Stimulated activated CD4-positive, alpha-beta T cell treated with anti-CD3 and anti-CD28 coated beads, Interleukin-15, amount 100 ng/mL, for 1 hour (primary cell): ENCODE measurements at places on chromosomes 2 and 18.

- no peak for DNase-seq
Measured at GRCh38 chr2:148802448-148803220, 72.4 kb upstream of the KIF5C start.

DNA sequence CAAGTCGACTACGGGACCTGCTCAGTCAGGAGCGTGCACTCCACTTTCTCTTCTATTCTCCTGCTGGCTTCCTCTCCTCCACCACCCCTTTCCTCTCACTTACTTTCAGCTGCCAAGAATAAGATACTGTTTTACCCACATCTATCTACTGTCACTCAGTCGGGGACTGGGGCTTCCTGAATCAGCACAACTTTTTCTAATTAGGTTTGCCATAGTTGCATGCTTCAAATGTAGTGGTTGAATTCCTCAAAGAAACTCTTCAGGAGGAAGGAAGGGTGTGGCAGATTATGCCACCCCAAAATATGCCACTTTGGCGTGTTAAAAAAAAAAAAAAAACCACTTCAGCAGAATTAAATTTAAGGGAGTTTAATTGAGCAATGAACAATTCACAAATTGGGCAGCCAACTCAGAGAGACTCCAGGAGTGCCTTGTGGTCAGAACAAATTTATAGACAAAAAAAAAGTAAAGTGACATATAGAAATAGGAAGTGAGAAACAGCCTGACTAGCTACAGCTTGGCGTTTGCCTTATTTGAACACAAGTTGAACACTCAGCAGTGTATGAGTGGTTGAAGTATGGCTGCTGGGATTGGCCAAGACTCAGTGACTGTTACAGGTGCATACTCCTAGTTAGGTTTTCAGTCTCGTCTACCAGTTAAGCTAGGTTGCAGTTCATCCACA is 32.5 kb upstream of the RMDN2 start:
- no peak for DNase-seq

GRCh38 chr2:46866770-46867246 is 48.8 kb downstream of the MCFD2 start:
- DNase-seq = no peak

DNA sequence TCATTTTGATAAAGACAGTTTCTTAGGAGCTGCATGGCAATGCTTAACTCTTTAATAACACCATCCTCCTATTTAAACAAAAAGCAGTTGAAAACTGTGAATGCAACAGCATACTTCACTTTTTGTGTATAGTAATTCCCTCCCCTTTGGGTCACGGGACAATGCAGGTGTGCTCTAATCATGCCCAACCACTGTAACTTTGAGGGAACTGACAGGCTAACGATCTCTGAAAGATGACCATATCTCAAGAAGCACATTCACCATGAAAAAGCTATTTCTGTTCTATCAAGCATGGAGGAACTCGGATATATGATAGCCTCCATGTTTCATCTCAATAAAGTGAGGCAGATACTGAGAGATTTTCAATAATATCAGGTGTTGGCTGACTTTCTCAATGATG is 81.1 kb upstream of the CD226 start:
- no peak for DNase-seq

DNA sequence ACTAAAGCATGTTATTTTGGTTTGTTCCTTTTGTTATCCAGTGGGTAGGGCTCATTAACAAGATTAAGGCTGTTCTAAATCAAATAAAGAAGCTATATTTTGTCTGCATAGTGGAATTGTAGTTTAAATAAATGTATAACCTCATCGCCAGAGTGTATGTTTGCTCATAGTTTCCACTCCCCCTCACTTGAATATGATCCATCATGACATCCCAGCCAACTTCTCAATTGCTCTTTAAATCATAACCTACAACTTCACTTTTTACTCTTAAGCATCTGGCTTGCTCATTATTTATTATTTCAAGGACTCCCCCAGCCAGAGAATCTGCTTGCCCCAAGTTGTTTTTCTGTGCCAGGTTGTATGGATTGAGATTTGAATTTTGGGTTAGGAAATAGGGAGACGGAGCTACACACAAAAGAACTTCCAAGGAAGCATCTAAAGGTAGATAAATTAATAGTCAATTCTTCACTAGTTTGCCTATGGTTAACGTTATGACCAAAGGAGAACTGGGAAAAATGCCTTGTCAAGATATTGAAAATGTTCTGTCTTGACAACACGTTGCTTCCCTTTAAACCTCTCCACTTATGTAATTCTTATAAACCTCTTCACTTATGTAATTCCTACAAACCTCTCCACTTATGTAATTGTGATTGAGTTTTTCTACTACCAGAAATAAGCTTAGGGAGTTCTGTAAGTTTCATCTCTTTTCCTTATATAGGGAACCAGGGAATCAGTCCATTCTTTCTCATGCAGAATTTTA is 55.4 kb upstream of the UPP2 start:
- DNase-seq = no peak

DNA sequence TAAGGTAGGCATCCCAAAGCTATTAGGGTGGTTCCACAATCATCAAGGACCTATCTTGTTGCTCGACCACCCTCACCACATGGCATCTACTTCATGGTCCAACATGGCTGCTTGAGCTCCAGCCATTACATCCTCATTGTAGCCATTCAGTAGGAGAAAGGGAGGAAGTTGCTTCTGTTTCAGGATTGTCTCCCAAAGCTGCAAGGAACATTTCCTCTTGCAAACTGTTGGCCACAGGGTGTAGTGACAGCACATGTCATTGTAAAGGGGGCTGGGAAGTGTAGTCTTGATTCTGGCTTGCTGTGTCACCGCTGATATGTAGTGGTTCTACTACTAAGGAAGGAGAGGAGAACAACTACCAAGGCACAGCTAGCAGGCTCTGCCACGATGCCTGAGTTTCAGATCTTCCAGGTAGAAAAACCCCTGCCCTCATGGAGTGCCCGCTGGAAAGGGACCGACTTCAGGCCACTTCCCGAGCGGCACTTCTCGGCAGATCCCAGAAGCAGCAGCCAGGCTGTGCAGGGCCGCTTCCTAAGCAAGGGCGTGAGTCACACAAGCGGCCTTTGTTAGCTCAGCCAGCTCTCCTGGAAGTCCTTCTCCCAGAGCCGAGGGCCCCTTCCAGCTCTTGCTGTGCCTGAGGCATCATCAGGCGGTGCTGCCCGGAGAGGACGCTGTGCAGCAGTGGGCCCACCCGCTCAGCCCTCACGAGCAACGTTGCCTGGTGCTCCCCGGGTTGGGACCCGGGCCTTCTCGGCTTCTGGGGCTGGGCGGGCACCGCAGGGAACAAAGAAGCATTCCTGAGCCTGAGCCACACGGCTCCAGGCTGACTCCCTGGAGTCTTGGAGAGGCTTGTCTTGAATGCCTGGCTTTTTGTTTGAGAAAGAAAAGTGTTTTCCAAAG is 58.2 kb downstream of the HS6ST1 start:
- no peak for DNase-seq

GRCh38 chr18:28715206-28715605 is 538.3 kb upstream of the CDH2 start:
- DNase-seq = no peak

DNA sequence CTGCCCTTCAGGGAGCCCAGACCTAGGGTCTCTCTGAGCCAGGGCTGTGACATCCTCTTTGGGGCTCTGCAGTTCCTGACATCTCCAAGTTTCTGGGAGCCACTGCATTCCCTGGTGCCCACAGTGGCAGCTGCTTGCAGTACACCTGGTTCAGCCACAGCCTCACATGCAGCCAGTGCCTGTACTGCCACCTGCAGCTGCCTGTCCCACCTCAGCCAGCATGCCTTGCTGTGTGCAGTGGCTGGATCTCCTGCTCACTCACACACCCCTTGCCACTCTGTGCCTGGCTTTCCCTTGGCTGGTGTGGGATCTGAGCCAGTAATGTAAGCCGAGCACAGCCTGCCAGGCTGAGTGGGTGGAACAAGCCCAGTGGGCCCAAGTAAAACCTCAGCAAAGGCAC is 1288.7 kb downstream of the CNTNAP5 start:
- no peak for DNase-seq

DNA sequence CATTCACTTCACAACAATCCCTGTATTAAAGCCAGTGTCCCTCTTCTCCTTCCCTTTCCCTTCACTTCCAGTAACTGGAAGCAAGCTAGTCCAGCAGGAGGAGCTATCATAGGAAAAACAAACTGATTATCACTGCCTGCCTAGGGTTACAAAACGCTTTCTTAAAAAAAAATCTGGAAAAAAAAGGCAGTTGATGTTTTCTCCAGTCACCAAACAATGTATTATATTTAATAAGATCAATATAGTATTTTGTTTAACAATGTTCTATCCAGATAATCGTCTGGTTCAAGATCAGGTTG is 78.8 kb upstream of the ITGB6 start:
- no peak for DNase-seq

DNA sequence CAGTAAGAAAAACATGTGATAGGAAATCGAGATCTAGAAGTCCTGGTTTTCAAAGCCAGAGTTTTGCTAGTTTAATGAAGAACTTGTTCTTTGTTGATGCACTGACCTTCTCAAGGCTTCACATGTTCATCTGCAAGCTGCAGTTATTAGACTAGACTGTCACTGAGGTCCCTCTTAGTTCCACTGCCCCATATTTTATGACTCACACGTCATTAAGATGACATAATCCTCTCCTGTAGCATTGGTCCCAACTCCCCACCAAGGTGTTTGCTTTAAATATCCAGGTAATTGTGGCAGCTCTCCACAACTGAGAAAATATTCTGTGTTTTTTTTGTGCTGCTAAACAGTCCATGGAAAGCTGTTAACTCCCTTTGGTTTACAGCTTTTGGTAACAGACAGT is 149.7 kb downstream of the MREG start:
- no peak for DNase-seq
